Caco-2 (cell line): ENCODE measurements at places on chromosomes 2 and 18. TPM values are rescaled to one million over a fixed set of nuclear protein-coding genes. Genes with fewer than 3 reads are reported as not detected.

The CNTNAP5 gene
- total RNA-seq, result 0.07 and 0.14 TPM in 2 replicates

The HOXD1 gene
- not detected in 2 replicates for total RNA-seq

The CTIF gene
- total RNA-seq, result 19.9 and 21.4 TPM in 2 replicates

DNA sequence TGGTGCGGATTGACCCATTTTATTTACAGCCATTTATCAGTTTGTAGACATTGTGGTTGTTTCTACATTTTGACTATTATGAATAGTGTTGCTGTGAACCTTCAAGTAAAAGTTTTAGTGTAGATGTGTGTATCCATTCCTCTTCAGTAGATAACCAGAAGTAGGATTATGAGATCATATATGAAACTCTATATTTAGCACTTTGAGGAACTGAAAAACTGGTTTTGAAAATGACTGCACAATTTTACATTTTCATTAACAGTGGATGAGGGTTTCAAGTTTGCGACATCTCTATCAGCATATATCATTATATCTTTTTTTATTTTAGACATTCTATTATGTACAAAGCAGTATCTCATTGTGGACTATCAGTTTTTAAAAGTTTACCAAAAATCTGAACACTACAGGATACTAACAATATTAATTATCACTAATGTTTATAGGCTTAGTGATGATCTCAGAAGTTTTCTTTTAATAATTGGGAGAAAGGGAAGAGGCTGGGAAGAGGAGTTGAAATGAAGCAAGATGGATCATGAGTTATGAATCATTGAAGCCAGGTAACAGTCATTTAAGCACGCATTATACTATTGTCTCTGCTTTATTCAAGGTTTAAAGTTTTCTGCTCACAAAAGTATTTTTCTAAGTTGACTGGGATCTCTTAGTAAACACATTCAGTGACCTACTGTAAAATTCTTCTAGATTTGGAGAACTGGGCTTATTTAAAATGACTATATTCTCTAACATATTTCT is 329.0 kb upstream of the LRATD1 start:
- no peak for DNase-seq

GRCh38 chr2:224518806-224519580 is 66.2 kb downstream of the CUL3 start:
- DNase-seq, result no peak

- no peak for DNase-seq
These were observed 129.7 kb downstream of the IRS1 start for GRCh38 chr2:226669905-226670304.

DNA sequence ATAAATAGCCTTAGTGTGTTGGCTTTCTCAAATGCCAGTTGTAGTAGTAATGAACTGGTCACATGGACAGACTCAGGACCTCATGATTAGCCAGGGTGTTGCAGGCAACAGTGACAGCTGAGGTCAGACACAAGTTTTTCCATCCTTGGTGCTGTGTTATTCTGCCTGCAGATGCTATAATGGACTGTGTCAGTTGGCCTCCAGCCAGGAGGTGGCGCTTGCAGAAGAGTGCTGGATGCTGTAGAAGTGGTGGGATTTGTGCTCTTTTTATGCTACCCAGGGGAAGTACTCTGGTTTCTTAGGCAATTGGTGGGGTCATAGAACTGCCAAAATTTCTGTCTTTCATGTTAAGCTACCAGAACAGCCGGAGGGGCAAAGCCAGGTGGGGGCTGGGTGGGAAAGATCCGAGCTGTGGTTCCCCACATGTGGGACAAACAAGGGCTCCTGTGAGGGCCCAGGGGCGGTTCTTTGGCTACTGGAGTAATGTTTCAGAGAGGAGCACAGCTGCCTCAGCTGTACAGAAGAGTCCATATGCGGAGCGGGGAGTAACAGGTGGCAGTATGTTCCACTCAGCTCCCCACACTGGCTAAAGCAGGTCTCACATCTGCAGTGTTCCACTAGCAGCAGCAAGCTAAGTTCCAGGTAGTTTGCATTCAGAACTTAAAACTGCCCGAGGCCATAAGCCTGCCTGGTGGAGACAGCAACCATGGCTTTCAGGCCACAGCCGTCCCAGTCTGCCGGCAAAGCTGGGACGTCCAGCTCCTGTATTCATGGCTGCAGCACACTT is 104.4 kb downstream of the GULP1 start:
- no peak for DNase-seq

GRCh38 chr2:215361876-215362561 is 50.2 kb downstream of the ATIC start:
- DNase-seq, result no peak

DNA sequence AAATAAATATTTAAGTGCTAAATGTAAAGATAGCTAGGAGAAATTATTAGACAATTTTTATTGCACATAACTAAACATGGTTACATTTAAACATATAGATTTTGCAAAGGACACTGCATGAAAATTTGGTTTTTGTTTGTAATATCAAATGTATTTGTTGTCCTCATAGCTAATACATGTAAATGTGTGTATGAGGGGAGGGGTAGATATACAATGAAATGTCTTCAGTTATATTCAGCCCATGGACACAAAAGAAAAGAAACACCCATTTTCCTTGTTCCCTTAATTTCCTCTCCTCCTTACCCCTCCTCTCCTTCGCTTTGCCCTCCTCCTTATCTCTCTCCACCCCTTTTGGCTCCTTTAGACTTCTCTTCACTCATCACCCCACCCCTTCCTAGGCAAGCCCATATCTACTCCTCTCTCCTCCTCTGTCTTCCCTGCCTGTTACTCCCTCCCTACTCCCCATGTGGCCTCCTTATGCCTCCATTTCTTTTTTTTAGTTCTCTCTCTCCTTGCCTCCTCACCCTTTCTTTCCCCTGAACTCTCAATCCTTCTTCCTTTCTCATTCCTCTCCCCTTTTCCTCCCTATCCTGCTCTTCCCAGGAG is 1.4 kb downstream of the COL3A1 start:
- no peak for DNase-seq

DNA sequence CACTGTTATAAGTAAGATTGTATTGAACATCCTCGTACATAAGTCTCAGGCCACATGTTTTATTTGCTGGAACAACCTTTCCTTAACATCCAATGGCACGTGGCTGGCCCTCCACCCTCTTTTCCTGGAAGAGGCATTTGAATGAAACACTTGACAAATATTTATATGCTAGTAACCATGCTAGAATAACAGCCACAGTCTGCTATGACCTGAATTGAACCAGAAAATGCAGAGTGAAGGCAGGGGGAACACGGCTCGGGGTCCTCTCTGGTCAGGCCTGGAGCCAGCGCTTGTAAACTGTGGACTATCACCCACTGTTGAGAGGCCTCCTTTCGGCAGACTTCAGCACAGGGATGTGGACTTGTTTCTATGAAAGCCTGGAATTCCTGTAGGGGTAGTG is 198.2 kb upstream of the COPS8 start:
- no peak for DNase-seq

DNA sequence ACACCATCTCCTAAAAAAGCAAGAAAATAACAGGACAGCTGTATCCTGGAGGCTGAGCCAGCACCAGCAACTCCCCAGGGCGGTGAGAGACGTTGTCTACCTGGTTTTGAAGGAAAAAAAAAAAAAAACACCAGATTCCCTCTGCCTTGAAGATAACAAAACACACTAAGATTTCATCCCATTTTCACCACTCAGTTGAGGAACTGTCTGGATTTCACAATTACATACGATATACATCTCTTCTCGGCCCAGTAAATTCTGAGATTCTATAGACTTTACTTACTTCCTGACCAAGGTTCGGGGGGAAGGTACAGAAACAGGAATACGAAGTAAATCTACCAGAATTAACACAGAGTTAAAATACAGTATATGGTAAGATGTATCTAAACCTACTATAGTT is 8.5 kb downstream of the ZNF516 start:
- DNase-seq, result no peak

DNA sequence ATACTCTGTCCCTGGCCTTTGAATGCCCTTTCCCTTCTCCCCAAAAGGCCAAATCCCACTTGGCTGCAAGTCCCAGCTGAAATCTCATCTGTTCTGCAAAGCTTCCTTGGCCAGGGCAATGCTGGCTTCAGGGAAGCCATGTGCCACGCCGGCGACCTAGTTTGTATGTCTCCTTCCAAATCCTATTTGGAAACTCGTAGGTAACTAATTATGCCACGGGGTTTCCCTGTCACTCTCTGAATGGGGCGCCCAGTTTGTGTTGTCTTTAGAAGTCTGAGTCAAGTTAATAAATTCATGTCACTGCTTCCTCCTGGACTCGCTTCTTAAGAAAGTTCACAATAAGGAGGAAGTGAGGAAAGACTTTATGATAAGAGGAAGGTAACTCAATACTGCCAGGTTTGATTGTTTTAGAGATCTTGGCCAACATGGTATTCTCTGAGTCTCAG is 19.1 kb downstream of the FHL2 start:
- DNase-seq, result no peak

- DNase-seq, result no peak
These were observed 30.3 kb downstream of the MOGAT1 start for GRCh38 chr2:222701721-222702131.

DNA sequence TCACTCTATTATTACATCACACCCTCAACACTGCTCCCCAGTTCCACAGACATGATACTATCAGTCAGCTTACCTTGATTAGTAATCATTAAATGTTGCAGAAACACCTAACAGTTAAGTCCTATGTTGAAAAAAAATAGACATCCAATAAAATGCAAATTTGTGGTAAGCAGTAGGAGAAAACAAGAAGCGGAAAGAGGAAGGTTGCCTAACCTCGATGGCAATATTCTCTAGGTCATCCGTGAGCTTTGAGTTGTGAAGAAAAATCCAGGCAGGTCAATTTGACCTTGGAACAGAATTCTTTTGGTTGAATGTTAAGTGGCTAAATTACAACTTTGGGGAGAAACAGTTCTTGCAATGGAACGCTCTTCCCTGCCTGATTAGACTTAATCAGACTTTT is 264.4 kb downstream of the AFF3 start:
- DNase-seq, result no peak
